SIG-M5 (cell line): ENCODE measurements at places on chromosomes 5 and 9.

- no peak for DNase-seq
These were observed 176.8 kb downstream of the ISOC1 start for GRCh38 chr5:129271308-129271707.

GRCh38 chr5:138033907-138034306 is 1.0 kb upstream of the FAM13B start:
- DNase-seq, result no peak

GRCh38 chr5:69451941-69452647 is 37.2 kb downstream of the MARVELD2 start:
- no peak for DNase-seq

DNA sequence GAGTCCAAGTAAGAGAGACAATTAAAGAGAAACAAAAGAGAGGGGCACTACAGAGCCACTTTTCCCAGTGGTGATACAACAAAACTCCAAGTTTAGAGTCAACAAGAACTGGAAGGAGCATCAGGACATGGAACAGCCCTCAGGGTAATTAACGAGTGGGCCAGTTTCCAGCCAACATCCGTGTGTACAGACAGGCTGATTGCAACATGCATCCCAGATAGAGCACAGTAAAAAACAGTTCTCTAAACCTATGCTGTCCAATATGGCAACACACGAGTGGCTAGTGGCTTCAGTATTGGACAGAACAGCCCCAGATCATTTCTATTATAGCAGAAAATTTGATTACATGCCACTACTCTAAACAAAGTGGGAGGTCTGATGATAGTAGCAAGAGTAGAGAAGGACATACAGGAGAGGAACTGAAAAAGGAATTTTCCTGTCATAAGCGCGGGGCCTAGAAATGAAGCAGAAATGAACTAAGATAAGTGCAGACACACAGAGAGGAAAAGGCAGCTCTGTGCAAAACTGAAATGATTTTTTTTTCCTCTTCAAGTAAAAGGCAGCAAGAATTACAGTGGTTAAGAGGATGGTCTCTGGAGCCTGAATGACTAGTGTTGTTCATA is 175.6 kb upstream of the CCNG1 start:
- DNase-seq, result no peak

DNA sequence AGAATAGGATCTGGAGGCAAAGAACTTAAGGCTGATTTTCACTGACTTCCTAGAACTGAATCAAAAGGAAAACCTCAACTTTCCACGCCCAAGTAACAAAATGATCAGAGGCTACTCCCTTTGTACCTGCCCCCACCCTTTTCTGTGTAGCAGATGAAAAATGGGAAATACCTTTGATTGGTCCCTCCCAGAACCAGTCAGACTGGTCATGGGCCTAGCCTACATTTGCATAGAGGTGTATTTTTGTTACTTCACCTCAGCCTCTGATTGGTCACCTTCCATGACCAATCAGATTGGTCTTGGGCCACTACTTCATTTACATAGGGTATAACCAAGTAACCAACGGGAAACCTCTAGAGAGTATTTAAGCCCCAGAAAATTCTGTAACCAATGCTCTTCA is 1553.5 kb upstream of the C9orf72 start:
- no peak for DNase-seq

DNA sequence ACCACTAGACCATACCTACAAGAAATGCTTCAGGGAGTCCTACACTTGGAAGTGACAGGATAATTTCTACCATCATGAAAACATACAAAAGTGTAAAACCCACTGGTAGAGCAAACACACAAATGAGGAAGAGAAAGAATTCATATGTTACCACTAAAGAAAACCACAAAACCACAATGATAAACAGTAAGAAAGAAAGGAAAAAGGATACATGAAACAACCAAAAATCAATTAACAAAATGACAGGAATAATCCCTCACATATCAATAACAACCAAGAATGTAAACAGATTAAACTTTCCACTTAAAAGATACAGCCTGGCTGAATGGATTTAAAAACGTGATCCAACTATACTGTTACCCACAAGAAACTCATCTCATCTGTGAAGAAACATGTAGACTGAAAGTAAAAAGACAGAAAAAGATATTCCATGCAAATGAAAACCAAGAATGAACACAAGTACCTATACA is 83.4 kb downstream of the LPAR1 start:
- DNase-seq, result no peak

DNA sequence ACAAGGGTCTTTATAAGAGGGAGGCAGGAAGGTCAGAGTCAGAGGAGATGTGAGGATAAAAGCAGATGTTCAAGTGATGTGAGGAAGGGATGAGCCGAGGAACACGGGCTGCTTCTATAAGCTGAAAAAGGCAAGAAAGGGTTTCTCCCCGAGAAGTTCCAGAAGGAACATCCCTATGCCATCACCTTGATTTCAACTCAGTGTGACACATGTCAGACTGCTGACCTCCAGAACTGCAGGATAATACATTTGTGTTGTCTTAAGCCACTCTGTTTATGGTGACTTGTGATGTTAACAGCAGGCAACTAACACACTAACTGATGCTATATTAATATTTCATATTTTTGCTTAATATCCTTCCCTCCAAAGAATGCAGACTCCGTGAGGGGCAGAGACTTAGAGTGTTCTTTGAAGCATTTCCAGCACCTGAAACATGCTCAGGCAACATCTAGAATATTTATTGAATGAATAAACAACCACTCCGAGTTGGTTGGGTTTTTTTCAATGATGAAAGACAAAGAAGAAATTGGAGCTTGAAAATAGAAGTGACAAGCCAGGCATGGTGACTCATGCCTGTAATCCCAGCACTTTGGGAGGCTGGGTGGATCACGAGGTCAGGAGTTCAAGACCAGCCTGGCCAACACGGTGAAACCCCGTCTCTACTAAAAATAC is 77.6 kb upstream of the ADRA1B start:
- DNase-seq, result no peak

GRCh38 chr5:42636946-42637345 is 119.7 kb upstream of the CCDC152 start:
- DNase-seq, result no peak
